ENCODE measurements at places on chromosomes 12 and 14.
A peak's percentile ranks its signal among the peaks of the same experiment; 100 is the strongest.

DNA sequence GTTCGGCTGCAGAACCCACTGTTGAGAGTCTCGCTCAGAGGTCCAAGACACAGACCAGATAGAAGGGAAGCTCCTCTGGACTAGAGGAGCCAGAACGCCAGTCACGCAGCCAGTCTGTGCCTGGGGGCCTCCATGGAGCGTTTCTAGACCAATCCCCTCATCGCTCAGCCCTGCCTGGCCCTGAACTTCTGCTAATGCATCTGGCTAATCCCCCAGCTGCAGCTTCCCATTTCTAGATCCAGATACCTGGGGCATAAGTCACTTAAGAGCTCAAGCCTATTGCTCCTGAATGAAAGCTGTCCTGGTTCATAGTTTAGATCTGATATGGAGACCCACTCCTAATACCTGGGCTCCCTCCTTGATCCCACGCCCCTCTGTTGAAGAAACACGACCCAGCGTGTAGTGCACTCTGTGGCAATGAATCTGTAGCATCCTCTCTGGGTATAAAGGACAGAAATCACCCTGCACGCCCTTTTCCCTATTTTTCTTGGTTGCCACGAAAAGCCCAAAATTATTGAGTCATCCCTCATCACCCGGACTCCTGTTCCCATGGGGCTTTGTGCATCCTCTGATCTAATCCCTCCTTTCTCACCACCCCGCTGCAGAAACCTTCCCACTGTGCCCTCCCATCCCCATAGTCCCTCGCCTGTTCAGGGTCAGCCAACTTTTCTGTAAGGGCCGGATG, 341.6 kb upstream of the FKBP4 start:
- no peak for DNase-seq

DNA sequence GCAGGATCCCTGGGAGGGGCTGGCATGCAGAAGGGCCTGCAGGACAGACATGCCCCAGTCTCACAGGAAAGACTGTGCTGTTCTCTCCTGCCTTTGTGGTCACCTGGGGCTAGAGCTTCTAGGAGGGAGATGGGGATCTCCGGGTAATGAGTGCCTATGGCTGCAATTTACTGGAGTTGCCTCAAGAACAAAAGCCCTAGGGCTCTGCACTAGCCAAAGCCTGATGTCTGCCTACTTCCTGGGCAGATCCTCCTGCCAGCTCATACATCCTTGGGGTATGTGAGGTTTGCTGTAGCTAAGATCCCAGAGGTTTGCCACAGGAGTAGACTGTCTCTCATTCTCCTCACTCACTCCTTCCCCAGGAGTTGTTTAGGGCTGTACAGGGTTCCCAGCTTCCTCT, 106.9 kb upstream of the PPFIA2 start:
- DNase-seq = no peak

GRCh38 chr14:103719751-103720150, 4.1 kb downstream of the ZFYVE21 start:
- DNase-seq = no peak

- peak; percentile 29 for DNase-seq
Measured at GRCh38 chr12:3034067-3034750, 43.0 kb upstream of the TSPAN9 start.

DNA sequence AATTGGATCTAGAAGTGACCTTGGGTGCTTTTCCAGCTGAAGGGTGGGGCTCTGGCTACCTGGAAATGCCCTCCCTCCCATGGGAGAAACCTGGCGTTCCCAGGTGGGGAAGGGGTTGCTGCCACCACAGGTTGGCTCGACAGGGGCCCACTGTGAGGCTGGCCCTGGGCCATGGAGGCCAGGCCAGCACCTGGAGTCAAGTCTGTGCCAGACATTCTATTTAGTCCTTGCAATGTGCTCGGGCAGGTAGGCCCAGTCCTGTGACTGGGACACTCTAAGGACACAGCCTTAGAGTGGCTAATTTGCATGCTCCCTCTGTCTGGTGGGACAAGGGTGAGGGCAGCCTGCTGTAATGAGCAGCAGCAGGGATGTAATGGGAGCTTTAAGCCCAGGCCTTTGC, 11.9 kb downstream of the VRTN start:
- DNase-seq = no peak

GRCh38 chr12:39157696-39158342, 252.4 kb upstream of the CPNE8 start:
- DNase-seq = no peak

GRCh38 chr14:68577802-68578541, 214.9 kb downstream of the ZFP36L1 start:
- DNase-seq = peak; percentile 98

GRCh38 chr12:30900351-30900750, 26.2 kb upstream of the TSPAN11 start:
- DNase-seq = no peak

- DNase-seq = no peak
Measured at GRCh38 chr12:109721276-109721675, 7.7 kb downstream of the FAM222A start.

DNA sequence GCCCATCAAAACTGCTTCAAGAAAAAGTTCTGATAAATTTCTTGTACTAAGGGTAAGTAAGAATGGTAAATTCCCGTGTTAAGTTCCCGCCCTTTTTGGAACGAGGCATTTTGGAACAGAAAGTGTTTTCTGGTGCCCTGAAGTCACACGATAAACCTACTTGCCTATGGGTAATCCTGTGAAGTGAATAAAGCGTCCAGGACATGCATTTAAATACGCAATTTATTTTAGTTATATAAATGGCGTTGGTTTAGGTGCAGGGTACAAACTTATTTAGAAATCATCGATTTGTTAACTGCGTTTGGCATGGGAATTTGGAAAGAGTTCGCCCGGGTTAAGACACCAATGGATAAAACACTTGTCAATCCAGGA, 715 bp upstream of the RAP1B start:
- DNase-seq = no peak

- no peak for DNase-seq
Measured at GRCh38 chr12:68481181-68481941, 129.3 kb upstream of the RAP1B start.

GRCh38 chr14:37901978-37902377, 305.7 kb upstream of the SSTR1 start:
- DNase-seq = no peak

DNA sequence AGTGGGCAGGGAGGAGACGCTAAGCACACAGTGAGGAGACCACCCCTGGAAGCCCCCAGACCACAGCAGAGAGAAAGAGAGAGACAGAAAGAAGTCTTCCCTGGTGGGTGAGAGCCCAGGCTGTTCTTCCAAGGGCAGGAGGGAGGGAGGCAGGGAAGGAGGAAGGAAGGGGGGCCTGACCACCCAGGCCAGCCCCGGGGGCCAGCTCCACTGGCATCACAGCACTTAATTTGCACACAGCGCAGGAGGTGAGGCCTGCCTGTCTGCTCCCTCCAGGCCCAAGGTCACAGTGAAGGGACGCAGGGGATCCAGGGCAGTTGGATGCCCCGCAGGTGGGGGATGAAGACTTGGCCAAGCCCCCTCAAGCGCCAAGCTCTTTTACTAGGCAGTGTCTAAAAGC, 141.9 kb upstream of the C14orf180 start:
- no peak for DNase-seq

DNA sequence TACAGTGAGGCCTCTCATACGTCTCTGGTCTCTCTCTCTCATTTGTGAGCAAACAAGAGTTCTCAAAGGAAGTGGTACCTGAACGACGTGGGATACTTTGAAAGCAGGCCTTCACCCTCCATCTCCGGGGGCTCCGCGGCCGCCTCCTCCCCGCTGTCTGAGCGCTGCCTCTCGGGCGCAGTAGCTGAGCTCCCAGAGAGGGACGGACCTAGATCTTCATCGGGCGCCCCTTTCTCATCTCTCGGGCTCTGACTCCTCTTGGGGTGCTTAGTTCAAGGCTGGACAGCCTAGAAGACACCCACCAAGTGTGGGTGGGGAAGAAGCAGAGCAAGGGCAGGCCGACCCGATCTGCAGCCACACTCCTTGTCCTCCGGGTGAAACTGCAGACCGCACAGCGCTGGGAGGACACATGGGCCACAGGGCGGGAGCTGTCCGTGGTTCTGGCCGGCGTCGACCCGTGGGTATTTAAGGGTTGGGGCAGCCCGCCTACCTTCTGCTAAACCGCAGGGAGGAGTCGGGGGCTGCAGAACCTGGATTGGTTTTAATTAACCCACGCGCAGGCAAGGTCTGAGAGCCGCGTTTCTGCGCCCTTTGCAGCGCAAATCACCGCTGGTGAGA, 92.7 kb downstream of the PAH start:
- DNase-seq = no peak

- DNase-seq = peak; percentile 63
Measured at GRCh38 chr12:80778005-80778541, 61.4 kb downstream of the MYF5 start.

DNA sequence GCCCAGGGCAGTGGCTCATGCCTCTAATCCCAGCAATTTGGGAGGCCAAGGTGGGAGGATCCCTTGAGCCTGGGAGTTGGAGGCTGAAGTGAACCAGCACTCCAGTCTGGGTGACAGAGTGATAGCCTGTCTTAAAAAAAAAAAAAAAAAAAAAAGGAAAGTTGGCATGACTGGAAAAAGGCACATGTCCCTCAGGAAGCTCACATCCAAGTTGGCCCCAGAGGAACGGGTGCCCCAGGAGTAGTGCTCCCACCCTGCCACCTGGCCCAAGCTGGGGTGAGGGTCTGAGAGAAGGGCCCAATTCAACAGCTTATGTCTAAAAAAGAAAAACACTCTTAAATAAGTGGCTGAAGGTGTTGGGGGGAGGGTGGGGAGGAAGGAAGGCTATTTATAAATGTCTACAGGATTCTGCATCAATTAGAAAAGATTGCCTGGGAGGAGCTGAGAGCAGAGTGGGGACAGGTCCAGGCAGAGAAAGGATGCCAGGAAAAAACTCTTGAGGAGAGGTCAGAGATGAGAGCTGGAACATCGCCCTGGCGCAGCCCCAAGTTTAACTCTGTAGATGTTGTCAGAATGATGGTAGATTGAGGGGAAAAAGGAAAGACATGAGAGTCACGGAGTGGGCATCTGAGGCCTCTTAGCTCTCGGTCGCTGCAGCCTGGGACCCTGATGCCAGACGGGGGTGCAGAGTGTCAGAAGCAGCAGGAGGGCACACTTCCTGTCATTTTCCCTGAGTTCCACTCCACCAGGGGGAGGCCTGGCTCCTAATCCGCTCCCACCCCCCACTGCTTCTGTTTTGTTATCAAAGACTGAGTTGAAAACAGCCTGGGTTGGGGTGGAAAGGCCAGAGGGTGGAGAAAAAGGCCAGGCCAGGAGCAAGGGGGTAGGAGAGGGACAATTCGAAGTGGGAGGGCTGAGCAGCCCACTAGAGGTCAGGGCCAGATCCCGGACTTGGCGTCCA, 7.3 kb downstream of the SPRYD3 start:
- DNase-seq = no peak

DNA sequence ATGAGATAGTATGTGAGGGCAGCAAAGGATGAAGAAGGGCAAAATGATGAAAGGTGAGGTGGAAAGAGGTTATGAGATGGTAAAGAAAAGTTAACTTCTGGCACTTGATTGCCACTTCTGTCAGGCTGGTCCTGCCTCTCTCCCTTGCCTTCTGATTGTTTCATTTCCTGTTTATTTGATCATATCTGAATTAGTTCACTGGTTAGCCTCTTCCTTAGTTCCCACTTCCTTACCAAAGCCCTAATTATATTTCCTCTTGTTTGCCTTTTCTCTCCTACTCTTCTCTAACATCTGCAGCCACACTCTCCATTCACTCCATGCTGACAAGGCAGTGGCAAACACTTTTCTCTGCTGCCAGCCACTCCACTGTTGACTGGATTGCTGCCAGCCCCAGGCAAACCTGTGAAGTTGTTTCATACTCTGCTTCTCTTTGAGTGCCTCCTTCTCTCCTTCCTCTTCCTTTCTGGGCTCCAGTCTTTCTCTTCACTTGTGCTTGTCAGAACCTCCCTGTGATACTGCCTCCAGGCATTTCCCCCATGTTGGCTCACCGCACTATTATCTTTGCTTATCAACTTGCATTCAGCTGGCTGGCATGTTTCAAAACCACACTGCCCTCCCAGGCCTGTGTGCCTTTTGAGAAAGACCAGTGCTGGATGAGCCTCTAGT, 8.1 kb downstream of the PNP start:
- DNase-seq = no peak

DNA sequence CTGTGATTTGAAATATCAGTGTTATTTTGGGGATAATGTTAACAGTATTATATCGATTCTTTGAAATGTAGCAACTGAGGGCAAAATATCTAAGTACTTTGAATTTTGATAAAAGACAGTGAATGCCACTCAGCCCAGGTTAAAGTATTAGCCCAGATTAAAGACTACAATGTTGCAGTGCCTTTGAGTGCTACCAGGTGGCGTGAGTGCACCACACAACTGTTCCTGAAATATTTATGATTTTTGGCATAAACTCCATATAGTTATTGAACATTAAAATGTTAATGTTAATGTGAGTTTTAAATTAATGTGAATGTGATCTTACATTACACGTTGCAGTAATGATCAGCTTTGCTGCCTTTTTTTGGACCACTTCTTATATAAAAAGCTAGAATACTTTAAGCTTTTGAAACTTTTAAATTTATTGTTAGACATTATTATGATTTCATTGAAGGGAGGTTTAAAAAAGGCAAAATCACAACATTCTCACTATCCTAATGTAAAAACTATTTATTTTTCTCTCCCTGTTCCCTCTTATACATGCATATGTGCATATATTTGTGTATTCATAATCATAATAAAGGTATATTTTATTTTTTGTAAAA, 22.5 kb downstream of the MRPS35 start:
- no peak for DNase-seq

DNA sequence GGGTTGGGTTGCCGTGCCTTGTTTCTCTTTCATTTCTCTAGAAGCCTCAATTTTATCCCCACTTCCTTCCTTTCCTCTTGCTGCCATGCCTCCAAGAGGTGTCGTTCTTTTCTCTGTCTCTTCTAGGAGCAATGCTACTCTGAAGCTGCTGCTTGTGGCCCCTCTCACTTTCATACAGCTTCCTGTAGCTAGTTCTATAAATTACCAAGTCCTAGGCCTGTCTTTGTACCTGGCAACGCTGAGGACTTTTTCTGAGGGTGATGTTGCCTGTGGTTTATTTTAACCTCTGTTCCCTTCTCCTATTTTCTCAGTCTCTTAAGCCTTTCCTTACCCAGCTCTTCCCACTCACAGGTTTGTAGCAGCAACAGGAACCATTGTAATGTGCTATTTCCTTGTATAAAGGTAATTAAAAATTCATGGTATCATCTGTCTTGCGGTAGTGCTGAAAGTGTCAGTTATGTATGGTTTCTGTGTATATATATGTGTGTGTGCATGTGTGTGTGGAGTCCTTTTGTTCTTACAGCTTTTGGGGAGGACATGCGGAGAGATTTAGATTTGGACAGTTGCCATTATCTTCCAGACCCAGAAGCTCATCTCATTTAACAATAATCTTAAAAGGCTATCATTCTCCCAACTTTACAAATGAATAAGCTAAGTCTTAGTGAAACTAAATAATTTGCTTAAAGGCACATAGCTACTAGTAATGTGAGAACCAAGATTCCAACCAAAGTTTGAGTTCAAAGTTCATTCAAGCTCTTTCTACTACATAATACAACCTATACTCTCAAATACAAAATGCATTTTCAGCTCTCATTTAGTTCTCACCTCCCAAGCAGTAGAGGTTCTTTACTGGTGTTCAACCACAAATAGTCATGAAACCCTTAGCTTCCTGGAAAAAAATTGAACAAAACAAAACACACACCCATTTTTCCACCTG, 43.8 kb downstream of the DDHD1 start:
- no peak for DNase-seq

- DNase-seq = no peak
Measured at GRCh38 chr14:74988993-74989392, 13.7 kb upstream of the EIF2B2 start.
